ENCODE measurements at places on chromosomes 5 and 9.

DNA sequence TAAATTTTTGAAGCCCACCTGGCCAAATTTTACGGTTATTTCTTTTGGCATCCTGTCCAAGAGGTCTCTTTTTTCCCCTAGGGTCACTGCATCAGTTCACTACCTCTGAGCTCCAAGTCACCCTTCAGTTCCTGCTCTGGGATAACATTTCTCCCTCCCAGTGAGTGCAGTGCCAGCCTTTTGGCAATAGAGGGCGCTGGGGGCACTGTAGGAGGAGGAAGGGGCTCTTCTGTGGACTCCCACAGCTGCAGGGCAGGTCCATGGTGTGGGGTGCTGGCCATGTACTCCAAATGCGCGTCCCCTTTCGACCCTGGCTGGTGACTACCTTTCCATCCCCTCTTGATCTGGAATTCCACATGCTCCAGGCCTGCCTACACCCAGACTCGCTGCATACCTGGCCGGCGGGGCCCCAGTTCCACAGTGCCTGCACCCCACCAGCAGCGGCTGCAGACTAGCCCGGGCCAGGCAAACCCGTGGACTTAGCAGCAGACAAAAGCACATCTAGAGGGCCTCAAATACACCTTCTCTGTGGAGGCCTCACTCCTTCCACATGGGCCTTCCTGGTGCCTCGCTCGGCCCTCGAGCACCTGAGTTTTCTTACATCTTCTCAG, 20.3 kb upstream of the NINJ1 start:
- no peak for DNase-seq

DNA sequence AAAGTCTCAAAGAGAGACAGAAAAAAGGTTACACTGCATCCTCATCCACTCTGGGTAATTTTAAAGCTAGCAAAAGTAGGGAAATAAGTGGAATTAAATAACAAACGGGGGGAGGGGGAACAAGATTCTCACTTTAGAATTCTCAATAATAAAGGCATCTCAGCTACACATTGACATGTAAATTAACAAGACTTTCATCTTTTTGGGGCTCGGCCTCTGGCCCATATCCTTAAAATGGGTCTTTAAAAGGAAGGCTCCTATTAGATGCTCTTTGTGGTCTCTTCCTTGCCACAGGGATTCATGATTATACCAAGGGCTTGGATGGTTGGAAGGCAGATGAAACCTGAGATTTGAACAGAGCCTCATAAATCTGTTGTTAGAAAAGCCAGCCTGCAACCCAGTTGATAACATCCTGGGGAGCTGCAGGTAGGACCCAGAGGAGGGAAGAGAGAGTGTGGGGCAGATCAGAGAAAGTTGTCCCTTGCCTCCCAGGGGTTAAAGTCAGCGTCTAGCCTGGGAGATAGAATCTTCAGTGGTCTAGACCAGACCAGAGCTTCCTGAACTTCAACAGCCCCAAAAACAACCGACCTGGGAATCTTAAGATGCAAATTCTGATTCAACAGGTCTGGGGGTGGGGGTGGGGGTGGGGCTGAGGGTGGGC, 135.9 kb downstream of the GCNT1 start:
- DNase-seq = no peak

GRCh38 chr5:137566118-137566541, 67.0 kb upstream of the SPOCK1 start:
- no peak for DNase-seq

DNA sequence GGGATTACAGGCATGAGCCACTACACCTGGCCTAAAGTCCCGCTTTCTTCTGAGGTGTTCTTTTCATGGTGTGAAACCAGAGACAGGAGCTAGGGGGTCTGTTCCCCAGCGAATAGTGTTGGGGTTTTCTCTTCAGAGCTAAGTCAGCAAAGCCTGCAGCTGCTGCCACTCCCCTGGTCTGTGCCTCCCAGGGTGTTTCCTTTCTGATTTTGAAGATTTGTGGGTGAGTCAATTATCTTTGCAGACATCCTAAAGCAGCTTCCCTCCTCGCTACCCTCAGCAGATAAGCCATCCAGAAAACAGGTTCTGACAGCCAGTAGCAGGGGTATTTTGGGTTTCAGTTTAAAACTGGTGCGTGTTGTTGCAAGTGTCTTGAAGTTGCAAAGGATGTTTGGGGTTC, 72.0 kb upstream of the IQGAP2 start:
- DNase-seq = no peak

- DNase-seq = no peak
Observed at GRCh38 chr9:80586786-80587330, 1015.1 kb downstream of the TLE4 start.

GRCh38 chr9:136589766-136590763, 44.2 kb upstream of the NOTCH1 start:
- DNase-seq = no peak

GRCh38 chr9:38694676-38695075, 25.3 kb downstream of the FAM240B start:
- DNase-seq = no peak

- DNase-seq = no peak
Observed at GRCh38 chr5:56440871-56441740, 208.0 kb upstream of the ANKRD55 start.

GRCh38 chr5:17872204-17872603, 237.9 kb downstream of the TAF11L14 start:
- no peak for DNase-seq

GRCh38 chr5:43627028-43627427, 24.0 kb downstream of the NNT start:
- no peak for DNase-seq
